CD4-positive, alpha-beta T cell (primary cell): ENCODE measurements at places on chromosomes 2 and 18. TPM values are rescaled to one million over a fixed set of nuclear protein-coding genes. Genes with fewer than 3 reads are reported as not detected.

Gene PPP1R1C
- not detected for total RNA-seq

Gene CGREF1
- total RNA-seq = not detected

DNA sequence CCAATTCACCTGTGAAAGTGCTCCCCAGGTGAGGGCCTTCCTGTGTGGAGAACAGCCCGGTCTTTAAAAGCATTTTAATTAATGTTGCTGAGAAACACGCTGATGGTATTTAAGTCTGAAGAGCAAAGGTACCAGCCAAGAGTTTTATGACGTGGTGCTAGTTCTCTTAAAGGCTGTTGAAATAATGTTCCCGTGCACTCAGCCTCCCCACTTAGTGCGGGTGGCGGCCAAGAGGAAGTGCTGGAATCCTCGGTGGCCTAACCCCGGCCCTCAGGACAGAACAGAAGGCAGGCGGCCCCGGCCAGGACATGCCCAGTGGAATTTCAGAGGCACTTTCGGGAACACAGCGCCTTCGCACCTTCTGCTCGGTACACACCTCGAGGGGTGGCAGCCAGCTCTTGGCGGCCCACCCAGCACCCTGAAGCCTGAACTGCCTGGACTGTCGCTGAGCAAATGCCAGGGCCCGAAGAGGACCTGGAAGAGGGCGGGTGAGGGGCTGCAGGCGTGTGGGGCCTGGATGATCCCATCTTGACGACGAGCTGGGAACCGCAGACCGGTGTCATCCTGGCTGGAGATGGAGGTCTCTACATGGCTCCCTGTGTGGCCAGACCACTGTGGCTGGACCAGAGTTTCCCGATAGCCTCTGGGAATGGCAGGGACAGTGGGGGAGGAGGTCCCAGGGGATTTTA is 142.9 kb downstream of the ASB1 start:
- no peak for DNase-seq
- no peaks in the 10 kb centered on the region for H3K4me1 ChIP-seq
- H3K4me3 ChIP-seq = no peak overlapping the region
- H3K27ac ChIP-seq = no peak overlapping the region
- no peaks in the 10 kb centered on the region for H3K36me3 ChIP-seq
- no peaks in the 10 kb centered on the region for H3K27me3 ChIP-seq

DNA sequence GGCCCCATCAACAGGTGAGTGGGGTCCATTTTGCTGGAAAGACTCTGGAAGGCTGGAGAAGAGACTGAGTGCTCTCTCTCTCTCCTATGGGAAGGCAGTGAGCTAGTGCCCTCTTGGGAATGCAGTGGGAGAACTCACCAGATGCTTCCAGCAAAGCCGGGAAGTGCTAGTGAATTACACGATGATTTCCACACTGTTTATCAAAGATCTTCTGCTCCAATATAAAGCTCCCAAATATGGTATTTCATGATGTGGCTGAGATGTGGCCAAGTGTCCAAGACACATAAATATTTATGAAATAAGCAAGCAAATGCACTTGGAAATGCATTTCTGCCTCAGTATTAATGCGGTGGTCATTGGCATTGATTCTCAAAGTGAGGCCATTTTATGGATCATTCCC is 135.9 kb downstream of the VAPA start:
- H3K27me3 ChIP-seq = no peaks in the 10 kb centered on the region
- no peak overlapping the region for H3K27ac ChIP-seq
- no peak overlapping the region for H3K4me3 ChIP-seq
- no peak for DNase-seq

- no peaks in the 10 kb centered on the region for H3K4me1 ChIP-seq
- no peaks in the 10 kb centered on the region for H3K27me3 ChIP-seq
- DNase-seq = no peak
These were observed 53.9 kb downstream of the PRKRA start for GRCh38 chr2:178397002-178397605.

DNA sequence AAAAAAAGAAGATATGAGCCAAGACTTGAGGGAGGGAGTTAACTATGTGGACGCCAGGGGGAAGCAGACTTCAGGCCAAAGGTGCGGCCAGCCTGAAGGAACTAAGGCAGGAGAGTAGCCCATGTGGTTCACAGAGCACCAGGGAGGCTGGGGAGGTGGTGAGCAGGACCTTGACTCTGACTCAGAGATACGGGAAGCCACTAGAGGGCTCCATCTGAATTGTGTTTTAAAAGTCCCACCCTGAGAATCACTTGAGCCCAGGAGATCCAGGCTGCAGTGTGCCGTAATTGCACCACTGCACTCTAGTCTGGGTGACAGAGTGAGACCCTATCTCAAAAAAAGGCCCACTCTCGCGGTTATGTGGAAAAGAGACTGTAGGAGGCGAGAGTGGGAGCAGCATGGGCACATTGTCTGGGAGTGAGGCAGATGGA is 12.3 kb downstream of the CEP192 start:
- no peaks in the 10 kb centered on the region for H3K27me3 ChIP-seq
- no peak overlapping the region for H3K27ac ChIP-seq
- no peaks in the 10 kb centered on the region for H3K4me1 ChIP-seq
- no peak overlapping the region for H3K4me3 ChIP-seq
- peaks cover 60% of the 10 kb centered on the region for H3K36me3 ChIP-seq

GRCh38 chr2:7243276-7243675 is 326.1 kb downstream of the RNF144A start:
- no peak for DNase-seq
- H3K36me3 ChIP-seq = no peaks in the 10 kb centered on the region
- H3K4me1 ChIP-seq = no peaks in the 10 kb centered on the region

GRCh38 chr2:205499006-205499405 is 183.3 kb upstream of the NRP2 start:
- no peaks in the 10 kb centered on the region for H3K4me1 ChIP-seq
- H3K36me3 ChIP-seq = no peaks in the 10 kb centered on the region

- H3K4me3 ChIP-seq = no peak overlapping the region
- H3K4me1 ChIP-seq = no peaks in the 10 kb centered on the region
- no peak for DNase-seq
- H3K27me3 ChIP-seq = no peaks in the 10 kb centered on the region
- no peaks in the 10 kb centered on the region for H3K36me3 ChIP-seq
- H3K27ac ChIP-seq = no peak overlapping the region
These were observed 139.0 kb upstream of the LINC00305 start for GRCh38 chr18:64287926-64288325.

GRCh38 chr2:232927793-232928550 is 57.9 kb downstream of the SNORC start:
- no peaks in the 10 kb centered on the region for H3K36me3 ChIP-seq
- no peak overlapping the region for H3K27ac ChIP-seq
- peaks cover 34% of the 10 kb centered on the region for H3K27me3 ChIP-seq
- H3K4me3 ChIP-seq = no peak overlapping the region
- peaks cover 16% of the 10 kb centered on the region for H3K4me1 ChIP-seq
